ENCODE measurements at places on chromosomes 13 and 19.

DNA sequence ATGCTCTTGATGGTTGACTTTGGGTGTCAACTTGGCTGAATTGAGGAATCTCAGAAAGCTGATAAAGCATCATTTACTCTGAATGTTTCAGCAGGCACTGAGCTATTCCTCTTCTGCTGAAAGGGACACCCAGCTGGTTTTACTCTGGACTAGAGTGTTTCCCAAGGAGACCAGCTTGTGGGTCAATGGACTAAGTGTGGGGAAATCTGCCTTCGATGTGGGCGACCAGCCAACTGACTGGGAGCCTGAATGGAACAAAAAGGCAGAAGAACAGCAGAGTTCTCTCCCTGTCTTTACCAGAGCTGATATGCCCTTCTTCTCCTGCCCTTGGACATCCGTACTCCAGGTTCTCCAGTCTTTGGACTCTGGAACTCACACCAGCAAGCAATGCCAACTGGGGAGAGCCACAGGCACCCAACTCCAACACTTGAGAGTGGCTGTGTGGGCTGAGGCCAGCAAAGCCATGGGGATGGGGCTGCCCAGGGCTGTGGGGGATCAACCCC, 32.2 kb downstream of the MRPL57 start:
- DNase-seq, result no peak

- DNase-seq, result no peak
Observed at GRCh38 chr13:26456650-26457049, 100.8 kb upstream of the WASF3 start.

DNA sequence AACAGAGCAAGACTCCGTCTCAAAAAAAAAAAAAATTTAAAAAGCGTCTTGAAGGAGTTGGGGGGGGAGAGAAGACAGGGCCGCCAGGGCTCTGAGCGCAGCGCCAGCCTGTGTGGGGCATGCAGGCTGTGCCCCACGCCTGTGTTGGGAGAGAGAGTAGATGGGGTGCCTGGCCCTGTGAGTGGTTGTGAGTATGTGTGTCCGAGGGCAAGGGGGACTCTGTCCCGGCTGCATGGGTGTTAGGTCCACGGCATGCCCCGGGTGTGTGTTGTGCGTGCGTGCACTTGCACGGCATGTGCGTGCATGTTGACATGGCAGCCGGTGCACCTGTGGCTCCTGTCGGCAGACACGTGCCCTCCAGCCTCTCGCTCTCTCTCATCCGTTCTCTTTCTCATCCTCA, 3.4 kb downstream of the MAP2K7 start:
- no peak for DNase-seq

- DNase-seq, result no peak
Observed at GRCh38 chr19:6041991-6042481, 64.1 kb upstream of the RANBP3 start.

DNA sequence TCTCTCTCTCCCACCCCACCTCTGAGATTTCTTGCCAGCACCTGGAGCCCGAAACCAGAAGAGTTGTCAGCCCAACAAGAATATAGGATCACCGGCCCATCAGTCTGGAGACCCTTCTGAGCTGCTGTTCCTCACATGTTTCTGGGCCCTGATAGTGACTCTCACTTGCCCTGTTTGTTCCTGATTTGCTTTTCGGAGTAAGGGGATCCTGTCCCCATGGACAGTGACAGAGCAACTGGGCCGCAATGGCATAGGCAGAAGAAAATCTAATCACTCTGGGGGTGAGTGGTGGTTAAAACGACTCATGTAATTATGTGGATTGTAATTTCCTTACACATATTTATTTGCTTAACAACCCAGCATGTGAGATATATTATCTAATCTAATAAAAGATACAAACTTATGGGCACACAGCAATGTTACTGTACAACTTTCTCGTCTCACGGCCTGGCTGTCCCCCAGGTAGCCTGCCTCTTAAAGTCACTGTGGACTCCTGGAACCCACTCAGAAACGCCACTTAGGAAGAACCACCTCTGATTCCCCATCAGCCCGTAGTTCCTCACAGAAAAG, 663 bp upstream of the SMAD9 start:
- DNase-seq, result no peak

All from Jurkat, Clone E6-1 (cell line).